ENCODE measurements at places on chromosomes 3 and 15.

DNA sequence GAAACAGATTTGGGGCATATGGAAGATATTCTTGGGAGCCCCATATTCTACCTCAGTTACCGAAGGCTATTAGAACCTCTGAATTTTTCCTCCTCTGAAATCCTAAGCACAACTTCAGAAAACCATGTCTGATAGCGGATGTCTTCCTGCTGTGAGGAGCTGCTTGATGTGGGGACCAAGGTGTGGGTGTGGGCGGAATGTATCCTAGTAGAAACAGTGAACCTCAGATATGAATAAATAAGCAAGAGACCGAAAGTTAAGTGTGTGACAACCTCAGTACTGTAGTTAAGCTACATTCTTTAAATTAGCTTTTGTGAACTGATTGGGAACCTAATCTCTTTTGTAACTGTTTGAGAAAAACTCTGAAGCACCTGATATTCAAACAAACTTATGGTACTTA is 46.9 kb downstream of the SENP2 start:
- no peak for DNase-seq

GRCh38 chr3:120062474-120062873 is 31.8 kb downstream of the GSK3B start:
- no peak for DNase-seq

DNA sequence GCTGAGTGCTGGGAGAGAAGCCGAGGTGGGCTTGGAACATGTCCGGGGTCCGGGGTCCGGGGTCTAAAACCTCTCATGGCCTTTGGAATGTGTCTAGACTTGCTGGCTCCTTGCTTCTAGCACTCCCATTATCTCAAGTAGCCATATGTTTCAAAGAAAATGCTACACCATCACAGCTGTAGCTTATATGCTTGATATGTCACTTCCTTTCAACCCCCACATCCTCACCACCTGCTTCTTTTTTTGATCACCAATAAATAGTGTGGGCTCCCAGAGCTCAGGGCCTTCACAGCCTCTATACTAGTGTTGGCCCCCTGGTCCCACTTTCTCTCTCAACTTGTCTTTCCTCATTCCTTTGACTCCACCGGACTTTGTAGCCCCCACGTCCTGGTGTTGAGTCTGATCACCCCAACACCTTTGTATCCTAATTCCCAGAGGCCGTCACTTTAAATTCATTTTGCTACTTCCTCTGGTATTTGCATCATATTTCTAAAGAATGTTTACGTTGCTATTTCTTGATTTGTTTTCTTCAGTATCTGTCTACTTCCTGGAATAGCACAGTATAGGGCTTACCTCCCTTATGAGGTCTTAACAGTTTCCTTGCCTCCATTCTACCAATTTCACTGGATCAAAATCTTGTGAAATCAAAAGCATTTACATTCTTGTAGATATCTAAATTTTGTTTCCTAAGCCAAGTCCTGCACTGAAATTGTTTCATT is 71.9 kb upstream of the CHRNB4 start:
- no peak for DNase-seq

DNA sequence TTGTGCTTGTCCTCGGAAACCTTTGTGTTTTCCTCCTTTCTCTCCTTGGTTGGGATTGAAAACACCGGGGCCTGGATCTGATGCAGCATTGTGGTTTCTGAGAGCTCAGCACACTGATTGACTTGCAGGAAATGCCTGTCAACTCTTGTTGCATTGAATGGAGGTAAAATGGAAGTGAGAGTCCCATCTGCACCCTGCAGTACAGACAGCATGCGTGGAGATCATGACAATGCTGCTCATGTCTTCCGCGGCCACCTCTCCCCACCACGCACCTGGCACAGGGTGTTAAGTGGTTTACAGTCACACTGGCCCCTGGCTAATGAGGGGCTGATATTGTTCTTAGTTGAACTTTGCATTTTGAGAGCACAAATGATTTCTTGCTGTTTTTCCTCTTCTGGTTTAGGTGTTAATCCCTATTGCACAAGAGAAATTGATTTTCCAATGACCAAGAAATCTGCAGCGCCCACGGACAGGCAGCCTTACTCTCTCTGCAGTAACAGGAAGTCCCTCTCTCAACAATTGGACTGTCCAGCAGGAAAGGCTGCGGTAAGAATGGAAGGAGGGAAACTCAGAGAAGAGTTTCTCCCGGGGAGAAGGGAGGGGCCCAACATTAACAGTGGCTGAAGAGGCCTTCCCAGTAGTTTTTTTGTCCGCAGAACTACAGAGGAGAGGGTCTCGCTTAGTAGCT is 58.5 kb downstream of the STARD5 start:
- no peak for DNase-seq

DNA sequence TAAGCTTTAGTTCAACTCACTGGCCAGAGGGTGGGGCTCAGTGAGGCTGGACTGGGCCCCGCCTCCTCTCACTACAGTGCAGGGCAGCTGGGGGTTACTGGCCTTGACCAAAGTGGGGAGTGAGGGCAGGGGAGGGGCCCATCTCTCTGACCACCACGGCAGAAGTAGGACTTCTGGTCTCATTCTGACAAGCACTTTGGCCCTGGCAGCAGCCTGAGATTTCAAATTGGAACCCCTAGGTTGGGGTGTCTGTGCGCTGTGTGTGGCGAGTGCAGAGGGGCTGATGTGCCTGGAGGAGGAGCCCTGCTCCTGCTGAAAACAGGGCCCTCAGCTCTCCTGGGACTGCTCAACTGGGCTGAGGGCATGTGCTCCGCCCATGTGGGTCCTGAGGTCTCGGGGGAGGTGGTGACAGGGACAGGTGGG is 60.3 kb upstream of the RPL32 start:
- no peak for DNase-seq

DNA sequence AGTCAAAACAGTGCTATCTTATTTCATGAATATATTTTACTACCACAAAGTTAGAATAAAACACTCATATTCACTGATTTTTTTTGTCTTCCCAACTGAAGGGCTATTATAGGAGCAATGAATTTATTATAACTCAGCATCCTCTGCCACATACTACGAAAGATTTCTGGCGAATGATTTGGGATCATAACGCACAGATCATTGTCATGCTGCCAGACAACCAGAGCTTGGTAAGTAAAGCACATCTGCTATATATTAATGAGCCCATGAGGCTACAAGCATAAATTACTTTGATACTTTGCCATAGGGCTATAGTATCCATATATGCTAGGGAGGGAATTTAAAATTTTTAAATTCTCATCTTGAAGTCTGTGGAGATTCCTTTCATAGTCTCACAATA is 95.9 kb downstream of the FEZF2 start:
- no peak for DNase-seq

- DNase-seq = no peak
Measured at GRCh38 chr3:171351676-171352075, 108.5 kb downstream of the TNIK start.

GRCh38 chr3:126676919-126677705 is 22.2 kb upstream of the TXNRD3 start:
- no peak for DNase-seq

DNA sequence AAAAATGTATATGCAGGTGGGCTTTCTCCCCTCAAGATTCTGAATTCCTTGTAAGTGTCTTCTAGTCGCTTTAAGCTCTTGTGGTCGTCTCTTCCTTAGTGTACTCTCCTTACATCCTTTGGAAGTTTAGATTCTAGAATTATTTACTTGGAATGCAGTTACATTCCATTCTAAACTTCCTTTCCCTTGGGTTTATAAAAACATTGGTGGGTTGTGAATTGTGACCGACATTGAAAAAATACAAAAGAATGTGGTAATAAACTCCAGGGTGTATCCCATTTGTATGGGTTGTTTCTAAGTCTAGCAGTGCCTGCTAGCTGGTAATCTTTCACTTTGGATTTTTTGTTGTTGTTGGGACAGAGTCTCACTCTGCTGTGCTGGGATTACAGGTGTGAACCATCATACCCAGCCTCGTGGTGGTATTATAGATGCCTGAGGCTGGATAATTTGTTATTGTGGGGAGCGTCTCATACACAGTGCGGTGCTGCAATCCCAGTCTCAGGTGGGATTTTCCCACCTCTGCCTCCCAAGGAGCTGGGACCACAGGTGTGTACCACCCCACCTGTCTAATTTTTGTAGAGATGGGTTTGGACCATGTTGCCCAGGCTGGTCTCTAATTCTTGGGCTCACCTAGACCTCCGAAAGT is 9.1 kb downstream of the CHD2 start:
- no peak for DNase-seq

- DNase-seq = no peak
Measured at GRCh38 chr3:102400766-102401165, 34.0 kb upstream of the ZPLD1 start.

GRCh38 chr3:127870156-127870555 is 44.9 kb upstream of the KBTBD12 start:
- no peak for DNase-seq

GRCh38 chr3:186653080-186653707 is 12.6 kb upstream of the HRG start:
- DNase-seq = no peak

DNA sequence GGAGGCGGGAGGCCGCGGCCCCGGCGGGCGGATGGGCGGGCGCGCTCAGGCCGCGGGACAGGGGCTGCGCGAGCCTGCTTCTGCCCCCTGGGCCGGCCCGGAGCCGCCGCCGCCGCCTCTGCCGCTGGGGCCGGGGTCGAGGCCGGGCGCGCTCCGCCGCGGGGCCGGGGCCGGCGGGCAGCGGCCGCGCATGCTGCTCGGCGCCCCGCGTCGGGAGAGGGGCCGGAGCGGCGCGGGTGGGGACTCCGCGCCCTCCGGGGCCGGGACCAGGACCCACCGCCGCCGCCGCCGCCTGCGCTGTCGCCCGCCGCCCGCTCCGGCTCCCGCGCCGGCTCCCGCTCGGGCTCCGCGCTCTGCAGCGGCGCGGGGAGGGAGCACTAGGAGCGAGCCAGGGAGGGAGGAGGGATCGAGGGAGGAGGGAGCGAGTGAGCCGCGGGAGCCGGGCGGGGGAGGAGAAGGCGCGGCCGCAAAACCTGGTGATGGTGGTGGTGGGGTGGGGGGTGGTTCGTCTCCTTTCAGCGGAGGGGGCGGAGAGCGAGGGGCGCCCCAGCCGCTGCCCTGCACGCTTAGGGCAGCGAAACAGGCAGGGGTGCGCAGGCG is at the start of gene LINGO1:
TSS of gene LINGO1 (minus strand) at position 379 of the 600 bp plus-strand sequence. CDS start 597 bp downstream, outside the sequence.
- no peak for DNase-seq

- no peak for DNase-seq
Measured at GRCh38 chr3:47377186-47377585, 3.6 kb upstream of the PTPN23 start.
